Keratinocyte (primary cell): ENCODE measurements at places on chromosomes 1 and 21.

DNA sequence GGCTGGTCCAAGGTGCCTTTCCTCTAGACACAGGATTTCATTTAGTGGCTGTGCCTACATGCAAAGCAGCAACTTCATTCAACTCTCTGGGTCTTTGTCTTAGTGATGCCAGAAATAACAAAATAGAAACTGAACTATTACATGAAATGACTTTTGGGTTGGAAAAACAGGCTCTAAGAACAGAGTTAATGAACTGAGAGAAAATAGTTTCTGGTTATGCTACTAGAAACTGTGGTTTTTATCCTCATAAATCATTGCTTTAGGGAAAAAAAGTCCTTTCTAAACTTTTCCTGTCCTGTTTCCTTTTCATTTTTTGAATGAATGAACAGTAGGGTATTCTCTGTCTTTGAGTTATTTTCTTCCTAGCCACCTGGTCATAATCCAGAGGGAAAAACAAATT lies 424.0 kb downstream of the KIF26B start:
- DNase-seq, result no peak

- peak; percentile 93 for DNase-seq
Measured at GRCh38 chr1:168628807-168629206, 52.4 kb downstream of the XCL1 start.

DNA sequence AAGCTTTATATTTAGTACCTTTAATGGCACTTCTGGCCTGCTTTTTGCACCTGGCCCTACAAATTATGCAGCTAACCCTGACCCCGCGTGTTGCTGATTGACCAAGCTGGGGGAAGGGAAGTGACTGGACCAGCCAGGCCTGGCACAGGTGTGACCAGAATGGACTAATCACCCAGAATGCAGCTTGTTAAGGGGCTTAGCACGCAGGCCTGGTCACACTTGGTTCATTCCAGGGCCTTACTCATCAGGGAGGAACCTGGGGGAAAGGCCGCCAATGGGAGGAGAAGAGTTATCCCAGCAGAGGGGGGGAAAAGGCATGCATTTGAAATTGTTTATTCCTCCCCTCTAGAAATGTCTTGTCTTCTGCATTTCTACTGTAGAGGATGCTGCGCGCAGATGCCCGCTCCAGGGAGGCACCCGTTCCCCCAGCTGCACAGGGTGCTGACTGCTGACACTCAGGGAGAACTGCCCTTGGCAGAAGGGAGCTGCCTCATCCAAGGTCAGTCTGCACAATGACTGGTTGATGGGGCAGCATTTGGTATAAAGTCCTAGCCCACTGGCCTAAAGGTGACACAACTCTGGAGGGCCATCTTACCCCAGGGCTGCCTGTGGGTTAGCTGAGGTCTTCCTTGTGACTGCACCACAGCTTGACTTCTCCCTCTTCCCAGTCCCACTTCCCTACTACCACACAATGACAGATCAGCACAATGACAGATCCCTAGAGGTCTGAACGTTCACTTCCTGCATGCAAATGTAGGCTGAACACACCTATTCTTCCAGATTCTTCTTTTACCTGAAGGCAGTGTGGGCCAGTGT lies 29.0 kb downstream of the DHCR24 start:
- no peak for DNase-seq

DNA sequence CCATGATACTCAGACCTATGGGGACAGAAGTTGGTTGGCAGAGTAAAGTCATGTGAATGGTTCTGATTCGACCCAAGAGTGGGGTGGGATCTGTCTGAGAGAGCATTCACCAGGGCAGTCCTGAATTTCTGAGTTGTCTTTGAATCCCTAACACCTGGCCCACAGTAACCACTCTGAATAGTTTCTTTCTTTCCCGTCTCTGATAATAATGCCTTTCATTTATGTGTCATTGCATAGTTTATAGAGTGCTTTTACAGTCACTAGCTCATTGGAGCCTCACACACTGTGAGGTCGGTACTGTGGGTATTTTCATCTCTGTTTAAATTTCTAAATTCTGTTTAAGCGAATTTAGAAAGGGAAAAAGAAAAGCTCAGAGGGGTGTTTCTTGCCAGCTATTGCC lies 147.1 kb downstream of the C1orf21 start:
- DNase-seq, result no peak

GRCh38 chr21:43783098-43783700 lies 6.2 kb upstream of the RRP1 start:
- no peak for DNase-seq

GRCh38 chr1:110879758-110880606 lies 7.0 kb downstream of the CD53 start:
- no peak for DNase-seq

DNA sequence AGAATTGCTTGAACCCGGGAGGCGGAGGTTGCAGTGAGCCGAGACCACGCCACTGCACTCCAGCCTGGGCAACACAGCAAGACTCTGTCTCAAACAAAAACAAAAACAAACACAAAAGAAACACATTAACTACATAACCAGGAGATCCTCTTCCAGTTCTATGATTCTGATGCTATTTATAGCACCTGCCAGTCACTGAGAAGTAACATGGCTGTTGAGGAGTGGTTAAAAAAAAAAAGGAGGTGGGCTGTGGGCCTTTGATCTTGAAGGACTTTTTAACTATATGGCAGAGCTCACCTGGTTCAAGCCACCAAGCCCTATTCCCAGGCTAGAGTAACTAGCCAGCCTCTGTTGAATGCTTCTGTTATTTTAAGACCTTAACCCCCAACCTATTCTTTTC lies 148.8 kb downstream of the ZBTB18 start:
- no peak for DNase-seq

- no peak for DNase-seq
Measured at GRCh38 chr1:47689894-47690293, 252.1 kb downstream of the FOXD2 start.

- no peak for DNase-seq
Measured at GRCh38 chr1:66552287-66552686, 18.3 kb downstream of the SGIP1 start.

DNA sequence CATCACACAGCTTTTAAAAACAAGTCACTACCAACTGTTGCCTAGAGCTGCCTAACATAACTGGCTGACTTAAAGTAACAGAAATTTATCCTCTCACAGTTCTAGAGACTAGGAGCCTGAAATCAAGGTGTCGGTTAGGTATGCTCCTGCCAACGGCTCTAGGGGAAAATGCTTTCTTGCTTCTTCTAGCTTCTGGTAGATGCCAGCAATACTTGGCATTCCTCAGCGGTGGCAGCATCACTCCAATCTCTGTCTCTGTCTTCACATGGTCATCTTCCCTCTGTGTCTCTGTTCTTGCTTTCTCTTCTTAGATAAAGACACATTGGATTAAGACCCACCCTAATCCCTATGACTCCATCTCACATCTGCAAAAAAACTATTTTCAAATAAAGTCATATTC lies 51.5 kb downstream of the DMRTA2 start:
- no peak for DNase-seq

GRCh38 chr1:147598621-147599361 lies 57.5 kb downstream of the BCL9 start:
- no peak for DNase-seq

GRCh38 chr1:27864264-27864895 lies 8.0 kb upstream of the THEMIS2 start:
- DNase-seq, result no peak

GRCh38 chr21:46029186-46029924 lies 47.8 kb downstream of the COL6A1 start:
- DNase-seq, result no peak

DNA sequence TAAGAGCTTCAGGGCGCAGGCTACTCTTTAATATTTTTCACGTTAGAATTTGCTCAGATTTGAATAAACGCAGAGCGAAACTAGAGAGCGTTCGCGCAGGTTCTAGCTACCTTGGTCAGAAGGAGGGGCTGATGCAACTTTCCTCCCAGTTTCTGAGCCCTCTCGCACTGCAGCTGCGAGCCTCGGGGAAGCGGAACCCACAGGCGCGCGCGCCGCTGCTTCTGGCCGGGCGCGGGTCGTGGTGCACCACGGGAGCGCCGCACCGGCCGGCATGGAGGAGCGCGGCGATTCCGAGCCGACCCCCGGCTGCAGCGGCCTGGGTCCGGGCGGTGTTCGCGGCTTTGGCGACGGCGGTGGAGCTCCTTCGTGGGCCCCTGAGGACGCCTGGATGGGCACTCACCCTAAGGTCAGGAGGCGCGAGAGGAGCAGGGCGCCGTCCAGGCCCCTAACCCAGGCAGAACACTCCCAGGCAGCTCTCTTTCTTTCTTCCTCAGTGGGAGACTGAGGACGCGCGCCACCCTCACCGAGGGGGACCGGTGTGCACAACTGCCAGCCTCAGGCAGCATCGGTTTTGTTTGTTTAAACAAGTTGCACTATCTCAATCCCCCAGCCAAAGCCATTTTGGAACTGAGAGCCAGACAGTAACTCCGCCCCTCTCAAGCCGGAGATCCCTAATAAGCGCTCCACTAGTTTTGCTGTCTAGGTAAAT lies at the start of gene TSEN15:
TSS of gene TSEN15 (plus strand) at position 246 of the 709 bp plus-strand sequence. CDS start at position 272, 26 bp downstream.
- DNase-seq, result no peak

- DNase-seq, result no peak
Measured at GRCh38 chr21:16900685-16901084, 612.2 kb upstream of the CXADR start.

DNA sequence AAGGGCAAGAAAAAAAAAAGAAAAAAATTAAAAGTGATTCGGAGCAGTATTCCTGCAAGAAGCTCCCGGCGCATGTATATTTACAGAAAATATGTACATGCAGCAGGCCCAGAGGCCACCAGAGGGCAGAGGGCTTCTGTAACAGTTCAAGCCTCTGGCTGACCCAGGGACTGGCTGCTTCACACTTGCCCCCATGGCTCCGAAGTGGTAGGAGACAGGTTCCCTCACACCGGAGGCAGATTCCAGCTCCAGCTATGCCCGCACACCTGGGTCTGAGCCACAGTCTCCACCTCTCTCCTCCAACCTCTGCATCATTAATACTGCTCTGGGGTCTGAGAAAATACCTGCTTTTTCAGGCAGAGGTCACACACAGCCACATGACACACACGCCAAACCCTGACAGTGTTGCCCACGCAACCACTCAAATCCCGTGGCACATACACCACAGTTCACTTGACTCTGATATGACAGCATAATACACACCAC lies 2.2 kb upstream of the ARHGAP30 start:
- no peak for DNase-seq

DNA sequence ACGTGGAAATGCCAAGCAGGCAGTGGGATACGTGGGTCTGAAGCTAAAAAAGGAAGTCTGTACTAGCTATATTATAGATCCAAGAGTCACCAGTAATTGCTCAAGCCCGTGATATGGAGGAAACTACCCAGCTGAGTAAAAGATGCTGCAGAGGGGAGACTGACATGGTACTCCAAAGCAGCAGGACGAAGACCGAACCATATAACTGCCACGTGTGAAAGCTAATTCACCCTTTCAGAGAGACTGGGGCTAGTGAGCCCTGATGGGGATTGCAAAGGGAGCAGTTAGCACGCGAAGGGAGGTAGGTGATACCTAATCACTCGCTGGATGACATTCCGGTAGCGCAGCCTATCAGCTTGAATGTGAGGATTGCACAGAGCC lies 316 bp downstream of the AP4B1 start:
- DNase-seq, result no peak

DNA sequence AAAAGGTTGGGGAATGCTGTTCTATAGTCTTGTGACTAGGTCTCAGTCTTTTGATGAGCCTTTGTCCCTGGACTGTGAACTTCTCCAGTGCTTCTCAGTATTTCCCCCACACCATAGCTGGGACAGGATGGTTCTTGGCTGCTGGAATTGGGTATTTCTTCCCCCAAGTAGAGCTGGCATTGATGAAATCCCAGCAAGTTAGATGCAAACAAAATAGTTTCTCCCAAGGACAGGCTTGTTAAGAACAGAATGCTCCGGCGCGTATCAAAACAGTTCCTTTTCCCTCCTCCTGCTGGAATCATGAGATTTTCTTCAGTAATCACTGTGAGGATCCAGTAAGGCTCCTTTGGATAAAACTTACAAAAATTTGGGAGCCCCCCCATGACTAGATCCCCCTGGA lies 162.6 kb downstream of the PIK3R3 start:
- DNase-seq, result no peak
